ENCODE measurements at places on chromosomes 2 and 18. TPM values are rescaled to one million over a fixed set of nuclear protein-coding genes. Genes with fewer than 3 reads are reported as not detected.
A peak's percentile ranks its signal among the peaks of the same experiment; 100 is the strongest.

The LIMS3 gene
- total RNA-seq = not detected

The PLB1 gene
- total RNA-seq = 0.63 TPM

The CNNM4 gene
- 11.2 TPM for total RNA-seq

The RFTN2 gene
- total RNA-seq = not detected

The SLC39A10 gene
- 33.4 TPM for total RNA-seq

The IL36A gene
- total RNA-seq = 0.23 TPM

The SPHKAP gene
- not detected for total RNA-seq

GRCh38 chr2:134718817-134719814 is at the start of gene TMEM163:
TSS of gene TMEM163 (minus strand) at chr2:134719000.
- peak; percentile 76 for DNase-seq

DNA sequence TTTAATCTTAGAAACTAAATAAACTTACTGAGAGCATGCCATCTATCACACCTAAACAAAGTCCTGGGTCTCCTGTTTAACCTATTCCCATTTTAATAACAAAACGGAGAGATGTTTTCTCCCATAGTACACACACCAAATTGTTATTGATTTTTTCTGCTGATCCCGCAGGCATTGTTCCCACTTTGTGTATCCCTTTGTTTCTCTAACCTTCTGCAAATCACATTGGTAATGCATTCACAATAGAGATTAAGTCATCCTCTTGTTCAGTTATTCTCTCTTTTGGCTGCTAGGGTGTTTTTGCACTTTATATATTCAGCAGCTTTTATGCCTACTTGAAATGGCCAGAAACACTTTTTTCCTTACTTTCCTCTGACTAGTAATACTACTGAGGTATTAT is 1071.9 kb upstream of the CDH2 start:
- DNase-seq = no peak

- no peak for DNase-seq
Observed at GRCh38 chr2:26820932-26821331, 27.0 kb upstream of the DPYSL5 start.

- peak; percentile 88 for DNase-seq
Observed at GRCh38 chr18:48833701-48834412, 116.9 kb downstream of the SMAD7 start.

GRCh38 chr2:132632000-132632649 is 37.9 kb downstream of the LYPD1 start:
- no peak for DNase-seq

GRCh38 chr18:72674710-72675109 is 130.6 kb upstream of the CBLN2 start:
- DNase-seq = no peak

DNA sequence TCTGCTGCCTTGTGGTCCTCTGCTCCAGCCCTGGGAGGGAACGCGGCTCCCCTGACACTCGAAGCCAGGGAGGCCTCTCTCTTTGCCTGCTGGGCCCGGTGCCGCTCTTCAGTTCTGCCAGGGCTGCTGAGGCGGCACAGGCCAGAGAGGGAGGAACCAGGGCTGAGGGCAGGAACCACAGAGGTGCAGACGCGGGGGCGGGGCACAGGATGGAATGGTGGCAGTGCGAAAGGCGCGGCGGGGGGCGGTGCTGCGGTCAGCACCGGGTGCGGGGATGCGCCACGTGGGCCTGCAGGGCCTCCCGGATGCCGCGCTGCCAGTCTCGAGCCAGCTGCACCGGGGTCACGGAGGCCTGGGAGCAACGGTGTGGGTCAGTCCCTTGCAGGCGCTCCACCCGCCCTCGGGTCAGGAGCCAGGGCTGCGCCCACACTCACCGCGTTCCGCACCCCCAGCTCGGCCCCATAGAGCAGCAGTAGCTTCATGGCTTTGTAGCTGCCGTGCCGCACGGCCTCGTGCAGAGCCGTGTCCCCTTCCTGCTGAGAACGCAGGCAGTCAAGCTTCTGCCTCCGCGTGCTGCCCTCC is 4.4 kb downstream of the ANKRD23 start:
- peak; percentile 94 for DNase-seq

DNA sequence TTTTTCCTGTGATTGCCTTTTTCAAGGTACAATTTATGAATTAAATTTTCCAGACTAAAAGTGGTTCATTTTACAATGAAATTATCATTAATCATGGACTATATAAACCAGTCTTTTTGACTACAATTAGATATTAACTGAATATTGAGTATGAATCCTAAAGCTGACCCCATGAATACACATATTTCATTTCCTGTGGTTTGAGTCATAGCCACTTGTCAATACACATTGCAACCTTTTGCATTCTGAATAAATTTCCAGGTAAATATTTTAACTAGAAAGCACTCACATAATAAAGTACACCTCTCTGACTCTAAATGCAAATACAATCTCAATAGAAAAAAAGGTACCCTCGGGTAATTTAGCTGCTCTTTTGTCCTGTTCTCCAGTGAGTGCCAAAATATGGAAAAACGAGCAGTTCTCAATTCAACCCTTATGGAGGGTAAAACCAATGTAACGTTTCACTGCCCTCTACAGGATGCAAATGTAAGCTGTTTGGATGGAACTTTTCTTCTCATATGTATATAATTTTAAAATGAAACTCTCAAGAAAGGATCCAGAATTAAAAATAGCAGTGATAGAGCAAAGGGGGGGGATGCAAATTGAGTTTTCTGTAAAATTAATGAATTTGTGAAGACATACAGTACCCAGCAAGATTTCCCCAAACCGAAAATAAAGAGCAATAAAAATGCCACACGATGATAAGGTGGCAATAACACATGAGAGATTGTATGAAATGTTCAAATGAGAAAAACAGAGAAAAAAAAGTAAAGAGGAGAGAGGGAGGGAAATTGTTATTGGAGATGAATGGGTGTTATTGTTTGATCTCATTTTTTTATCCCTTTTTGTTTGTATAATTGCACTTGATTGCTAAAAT is 1795.7 kb upstream of the PIK3C3 start:
- no peak for DNase-seq

DNA sequence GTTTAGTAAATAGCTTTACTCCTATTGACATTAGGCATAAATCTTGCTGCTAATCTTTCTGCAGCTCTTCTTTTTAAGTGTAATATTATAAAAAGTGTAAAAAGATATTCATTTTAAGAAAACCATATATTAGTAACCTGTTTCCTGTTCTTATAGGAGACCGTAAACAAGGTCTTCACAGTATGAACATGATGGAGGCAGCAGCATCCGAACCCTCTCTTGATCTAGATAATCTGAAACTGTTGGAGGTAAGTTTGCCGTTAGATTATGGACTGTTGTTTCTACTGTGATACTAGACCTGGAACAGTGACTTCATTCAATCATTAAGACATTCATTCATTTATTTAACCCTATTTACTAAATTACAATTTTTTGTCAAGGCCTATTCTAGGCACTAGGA is 120.0 kb upstream of the FAM117B start:
- no peak for DNase-seq

DNA sequence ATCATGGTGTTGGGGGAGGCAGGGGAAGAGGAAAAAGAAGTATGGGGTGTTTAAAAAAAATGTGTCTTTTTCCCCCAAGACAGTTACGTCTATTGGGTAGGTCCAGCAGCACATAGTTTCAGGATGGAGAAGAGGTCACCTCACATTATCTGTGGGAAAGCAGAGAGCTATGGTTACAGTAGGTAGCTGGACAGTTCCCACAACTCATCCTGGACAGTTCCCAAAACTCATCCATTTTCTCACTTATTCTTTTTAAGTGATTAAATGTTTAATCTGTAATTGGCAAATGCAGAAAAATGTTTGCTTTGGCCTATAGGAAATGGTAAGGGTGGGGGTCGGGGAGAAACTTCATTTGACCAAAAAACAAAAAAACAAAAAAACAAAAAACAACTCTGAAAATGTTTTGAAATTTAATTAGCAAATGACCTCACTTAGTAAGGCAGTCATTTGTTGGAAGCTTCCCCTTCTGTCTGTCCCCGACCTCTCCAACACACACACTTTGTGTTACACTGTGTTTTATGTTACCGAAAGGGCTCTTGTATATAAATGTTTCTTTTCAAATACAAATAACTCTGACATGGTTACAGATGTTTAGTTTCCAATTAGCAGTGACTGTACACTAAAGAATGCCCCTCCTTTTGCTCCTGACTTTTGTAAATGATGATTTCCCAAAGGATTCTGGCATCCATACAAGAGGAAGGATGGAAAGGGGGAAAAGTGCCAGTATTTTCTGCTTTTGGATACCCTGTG is 173.3 kb upstream of the ZFP36L2 start:
- DNase-seq = no peak

DNA sequence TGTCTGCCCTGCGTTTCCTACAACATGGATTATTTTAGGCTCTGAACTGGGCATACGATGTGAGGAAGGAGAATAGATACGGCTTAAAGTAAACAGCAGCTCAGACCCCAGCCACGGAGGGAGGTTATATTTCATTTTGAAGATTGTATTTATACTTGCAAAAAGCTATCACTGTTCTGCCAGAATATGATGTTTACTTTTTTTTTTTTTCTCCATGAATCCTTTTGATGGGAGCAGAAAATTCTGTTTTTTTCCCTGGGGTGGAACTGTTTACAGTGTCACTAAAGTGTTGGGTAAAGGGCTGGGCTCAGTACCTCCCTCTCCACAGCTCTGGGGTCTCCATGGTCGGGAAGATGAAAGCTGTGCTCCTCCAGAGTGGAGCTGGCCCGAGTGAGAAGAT is 13.1 kb downstream of the PCARE start:
- DNase-seq = no peak

Data from activated CD4-positive, alpha-beta T cell treated with anti-CD3 and anti-CD28 coated beads, Interleukin-2, amount 10 ng/mL, durations not matched to agents 24 days and 14 days (primary cell).